Left renal pelvis (tissue), 4 donors: ENCODE measurements at places on chromosomes 12 and 14. TPM values are rescaled to one million over a fixed set of nuclear protein-coding genes. Genes with fewer than 3 reads are reported as not detected.

The AMDHD1 gene
- 1.3 TPM for polyA plus RNA-seq

The BRI3BP gene
- polyA plus RNA-seq, result 9.6 TPM

The CPNE6 gene
- polyA plus RNA-seq, result not detected

The NTF3 gene
- polyA plus RNA-seq, result 4.3 TPM
